ENCODE measurements at places on chromosomes 1 and 21.

DNA sequence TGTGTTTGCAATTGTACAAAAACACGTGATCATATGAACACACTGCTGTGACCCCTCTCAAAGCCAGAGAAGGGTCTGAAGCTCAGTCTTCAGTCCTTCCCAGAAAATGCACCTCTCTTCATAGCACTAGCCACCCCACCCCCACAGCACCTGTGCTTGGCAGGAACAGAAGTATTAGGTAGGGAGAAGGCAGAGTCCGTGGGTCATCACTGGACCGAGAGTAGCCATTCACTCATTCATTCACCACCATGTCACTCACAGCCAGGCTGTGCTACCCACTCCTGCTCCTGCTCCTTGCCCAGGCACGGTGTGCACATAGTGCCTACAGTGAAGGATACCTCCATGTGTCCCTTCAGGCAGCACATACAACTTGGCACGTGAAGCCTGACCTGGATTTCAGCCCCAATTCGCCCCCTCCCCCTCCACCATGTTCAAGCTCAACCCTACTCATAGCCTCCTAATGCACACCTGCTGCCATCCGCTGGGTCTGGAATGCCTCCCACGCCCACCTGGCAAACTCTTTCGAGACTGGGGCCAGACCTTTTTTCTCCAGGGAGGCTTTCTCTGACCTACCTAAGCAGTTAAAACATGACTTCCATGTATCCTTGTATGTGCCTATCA, 81.9 kb upstream of the GALNT2 start:
- DNase-seq, result no peak

- no peak for DNase-seq
These were observed 30.9 kb upstream of the UBE2U start for GRCh38 chr1:64172458-64172983.

DNA sequence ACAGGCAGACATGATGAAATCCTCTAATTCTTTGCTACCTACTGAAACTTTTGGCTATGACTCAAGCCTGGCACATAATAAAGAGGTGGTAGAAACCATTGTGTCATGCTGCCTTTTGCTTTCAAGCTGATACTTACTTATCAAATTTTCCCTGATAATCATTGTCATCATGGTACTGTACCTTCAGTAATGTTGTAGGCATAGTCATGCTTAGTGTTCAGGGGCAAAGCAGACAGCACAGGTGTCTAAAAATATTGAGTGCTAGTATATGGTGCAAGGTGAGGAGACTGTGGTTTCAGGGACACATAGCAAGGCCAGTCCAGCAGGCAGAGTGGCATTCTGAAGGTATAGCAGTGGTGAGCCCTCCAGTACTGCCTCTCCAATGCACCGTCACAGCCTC, 226.9 kb upstream of the DEPDC1 start:
- DNase-seq, result no peak

- no peak for DNase-seq
These were observed 335.8 kb downstream of the CAMTA1 start for GRCh38 chr1:7120863-7121621.

DNA sequence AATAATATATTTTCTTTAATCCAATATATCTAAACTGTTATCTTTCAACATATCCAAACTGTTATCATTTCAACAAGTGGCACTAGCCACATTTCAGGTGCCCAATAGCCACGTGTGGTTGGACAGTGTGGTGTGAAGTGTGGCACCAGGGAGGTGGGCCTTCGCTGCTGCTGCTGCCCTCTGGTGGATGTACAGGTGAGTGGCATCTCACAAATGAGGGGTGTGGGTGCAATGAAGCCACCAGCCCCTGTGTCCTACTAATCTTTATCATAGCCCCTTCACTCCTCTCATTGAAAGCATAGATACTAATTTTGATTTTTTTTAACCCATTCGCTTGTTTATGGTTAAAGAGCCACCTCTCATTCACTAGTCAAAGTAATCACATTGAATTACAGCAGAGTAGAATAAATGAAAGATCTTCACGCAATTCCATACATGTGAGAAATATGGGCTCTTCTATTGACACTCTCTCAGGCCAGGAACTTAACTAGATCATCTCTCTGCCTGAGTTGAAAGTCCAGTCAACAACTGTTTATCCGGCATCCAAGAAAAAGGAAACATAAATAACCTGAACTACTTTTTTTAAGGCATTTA, 499.2 kb downstream of the OMA1 start:
- DNase-seq, result no peak

DNA sequence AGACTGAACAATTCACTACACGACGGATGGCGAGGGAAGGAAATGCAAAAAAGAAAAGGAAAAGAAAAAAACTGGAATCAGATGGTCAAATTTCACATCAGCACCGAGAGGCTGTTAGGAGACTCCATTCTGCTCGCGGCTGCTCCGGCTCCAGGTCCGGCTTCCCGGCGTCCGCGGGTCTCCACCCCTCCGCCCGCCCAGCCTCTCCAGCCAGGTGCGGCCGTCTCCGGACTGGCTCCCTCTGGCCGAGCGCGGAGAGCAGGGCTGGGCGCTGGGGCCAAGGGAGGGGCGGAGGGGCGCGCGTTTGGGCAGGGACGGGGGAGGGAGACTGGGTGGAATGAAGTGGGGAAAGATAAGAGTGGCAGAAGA, 332 bp downstream of the KCNJ6 start:
- DNase-seq, result no peak

GRCh38 chr1:58818075-58818474, 34.2 kb upstream of the JUN start:
- no peak for DNase-seq

GRCh38 chr1:177922209-177922608, 47.6 kb downstream of the SEC16B start:
- DNase-seq, result no peak

DNA sequence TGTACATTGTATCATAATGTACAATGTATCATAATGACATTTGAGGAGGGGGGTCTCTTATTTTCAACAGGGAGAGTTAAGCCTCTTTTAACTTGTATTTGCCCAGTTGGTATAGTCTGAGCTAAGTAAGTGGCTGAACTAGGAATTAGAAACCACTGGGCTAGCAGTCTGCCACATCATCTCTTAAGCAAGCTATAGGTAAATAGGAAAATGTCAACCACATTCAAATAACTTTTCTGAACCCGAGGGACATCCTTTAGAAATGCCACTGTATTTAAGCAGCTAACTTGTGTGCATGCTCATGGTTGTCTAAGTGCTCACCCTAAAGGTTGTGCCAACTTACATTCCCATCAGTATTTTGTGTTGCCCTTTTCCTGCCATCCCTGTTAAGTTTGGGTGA, 35.5 kb upstream of the ASB17 start:
- no peak for DNase-seq

DNA sequence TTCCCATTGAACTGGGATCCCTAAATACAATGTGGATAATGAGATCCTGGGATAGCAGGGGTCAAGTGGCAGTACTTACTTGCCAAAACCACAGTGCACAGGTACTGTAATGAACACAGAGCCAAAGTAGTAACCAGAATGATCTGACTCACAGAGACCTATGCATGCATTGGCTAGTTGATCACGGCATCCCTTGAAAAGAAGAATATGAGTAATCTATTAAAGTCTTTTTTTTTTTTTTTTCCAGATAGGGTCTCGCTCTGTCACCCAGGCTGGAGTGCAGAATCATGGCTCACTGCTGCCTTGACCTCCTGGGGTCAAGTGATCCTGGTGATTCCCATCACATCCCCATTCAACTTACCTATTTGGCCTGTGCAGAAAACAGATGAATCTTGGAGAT, 29.4 kb upstream of the EIF4G3 start:
- DNase-seq, result no peak

DNA sequence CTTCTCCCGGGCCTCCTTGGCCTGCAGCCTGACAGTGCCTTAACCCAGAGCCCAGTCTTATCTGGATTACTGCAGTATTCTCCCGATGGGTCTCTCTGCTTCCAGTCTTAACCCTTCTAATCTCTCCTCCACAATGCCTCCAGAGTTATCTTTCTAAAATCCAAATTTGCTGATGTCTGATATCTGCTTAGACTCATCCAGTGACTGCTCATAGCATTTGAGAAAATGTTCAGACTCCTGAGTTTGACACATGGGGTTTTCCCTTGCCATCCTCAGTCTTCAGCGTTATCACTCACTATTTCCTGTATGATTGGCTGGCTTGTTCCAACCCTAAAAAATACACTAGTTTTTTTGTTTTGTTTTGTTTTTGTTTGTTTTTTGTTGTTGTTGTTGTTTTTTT, 102.0 kb downstream of the FMN2 start:
- no peak for DNase-seq

DNA sequence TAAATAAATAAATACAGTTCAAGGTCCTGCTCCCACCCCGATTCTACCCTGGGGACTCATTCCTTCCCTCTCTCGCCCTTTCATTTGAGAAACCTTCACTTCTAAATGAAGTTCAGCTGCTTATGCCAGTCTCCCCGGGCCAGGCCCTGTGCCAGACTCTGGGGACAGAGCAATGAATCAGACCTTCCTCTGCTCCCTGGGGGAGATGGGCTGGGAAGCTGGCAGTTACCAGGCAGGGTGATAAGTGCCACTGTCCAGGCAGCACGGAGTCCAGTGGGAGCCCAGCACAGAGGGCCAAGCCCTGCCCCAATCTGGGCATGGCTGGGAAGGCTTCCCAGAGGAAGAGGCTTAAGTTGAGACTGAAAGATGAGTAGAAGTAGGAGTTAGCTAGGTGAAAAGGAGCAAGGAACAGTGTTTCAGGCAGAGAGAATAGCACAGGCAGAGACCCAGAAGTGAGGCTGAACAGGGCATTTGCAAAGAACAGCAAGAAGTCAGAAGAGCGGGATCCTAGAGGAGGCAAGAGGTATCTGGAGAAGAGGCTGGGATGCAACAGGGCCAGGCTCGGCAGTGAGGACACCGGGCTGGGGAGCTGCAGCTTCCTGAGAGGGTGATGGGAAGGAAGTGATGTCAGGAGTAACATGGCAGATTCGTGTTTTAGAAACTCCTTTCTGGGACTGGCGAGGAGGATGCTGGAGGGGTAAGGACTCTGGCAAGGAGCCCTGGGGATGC, 13.5 kb downstream of the KCNQ4 start:
- DNase-seq, result no peak

GRCh38 chr1:92481971-92482664, 4.6 kb downstream of the GFI1 start:
- no peak for DNase-seq

DNA sequence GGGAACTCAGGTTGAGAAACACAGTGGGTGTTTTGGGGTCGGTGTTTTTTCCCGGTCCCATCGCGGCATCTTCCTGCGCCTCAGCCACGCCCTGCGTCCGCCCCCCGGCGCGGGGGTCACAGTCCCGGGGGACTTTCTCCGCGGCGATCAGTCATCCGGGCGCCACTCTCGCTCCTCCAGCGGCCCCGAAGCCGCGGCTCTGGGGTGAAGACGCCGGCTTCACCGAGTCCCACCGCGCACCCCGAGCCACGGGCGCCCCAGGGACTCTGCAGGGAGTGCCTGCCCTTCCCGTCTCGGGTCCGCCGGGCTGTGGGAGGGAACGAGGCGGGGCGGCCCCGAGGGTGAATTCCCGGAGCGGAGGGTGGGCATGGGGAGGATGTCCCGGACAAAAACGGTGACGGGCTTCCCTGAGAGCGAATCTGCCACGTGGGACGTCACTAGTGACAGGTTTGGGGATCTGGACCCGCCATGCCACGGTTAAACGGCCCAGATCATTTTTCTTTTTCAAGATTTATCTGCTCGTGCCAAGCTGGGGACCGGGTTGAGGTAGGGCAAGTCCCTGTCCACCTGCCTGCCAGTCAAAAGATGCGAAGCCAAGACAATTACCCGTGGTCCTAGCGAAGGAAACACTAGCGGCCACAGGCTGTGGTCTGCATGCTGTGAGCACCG, 717 bp upstream of the BATF3 start:
- peak; percentile 10 for DNase-seq

GRCh38 chr1:20194757-20195461, 8.6 kb upstream of the PLA2G2C start:
- DNase-seq, result peak; percentile 36

DNA sequence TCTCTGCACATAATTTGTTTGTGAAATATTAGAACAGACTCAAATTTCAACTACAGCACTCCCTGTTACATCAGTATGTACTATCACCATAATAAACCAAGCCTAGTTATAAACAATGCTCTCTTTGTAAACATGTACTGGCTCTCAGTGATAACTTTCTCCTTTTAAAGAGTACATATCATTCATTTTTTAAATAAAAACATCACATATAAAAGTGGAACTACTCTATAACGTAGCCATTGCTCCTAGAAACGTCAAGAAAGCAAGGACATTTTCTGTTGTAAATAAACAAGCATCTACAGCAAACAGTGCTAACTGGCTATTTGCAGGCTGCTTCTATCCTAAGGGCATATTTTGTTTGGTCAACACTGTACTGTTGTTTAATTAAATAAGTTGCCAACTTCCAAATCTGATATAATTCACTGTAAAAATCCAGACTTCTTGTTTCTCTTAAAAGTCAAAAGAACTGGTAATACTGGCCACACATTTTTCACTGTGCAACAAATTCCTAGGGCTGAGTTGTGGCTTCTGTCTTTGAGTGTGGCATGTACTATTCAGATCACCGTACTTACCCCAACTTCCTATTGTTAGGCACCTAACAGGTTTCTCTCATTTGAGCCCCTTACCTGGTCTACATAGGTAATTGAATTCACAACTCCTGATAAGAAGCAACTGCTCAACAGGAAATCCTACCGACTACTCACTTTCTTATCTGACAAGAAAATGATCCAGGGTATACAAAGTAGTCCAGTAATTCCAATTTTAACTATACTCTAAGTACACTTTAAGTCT, 111.9 kb downstream of the DENND1B start:
- no peak for DNase-seq

DNA sequence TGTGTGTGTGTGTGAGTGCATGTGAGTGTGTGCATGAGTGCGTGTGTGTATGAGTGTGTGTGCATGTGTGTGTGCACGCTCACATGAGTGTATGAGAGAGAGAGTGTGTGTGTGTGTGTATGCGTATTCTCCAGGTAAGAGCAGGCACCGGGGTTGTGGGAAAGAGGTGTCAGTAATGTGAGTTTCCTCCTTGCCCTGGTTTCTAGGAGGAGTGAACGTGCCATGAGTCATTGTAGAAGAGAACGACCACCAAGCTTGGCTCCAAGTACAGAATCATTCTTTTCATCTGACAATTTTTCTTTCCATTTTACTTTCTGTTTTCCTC, 79.1 kb downstream of the POFUT2 start:
- no peak for DNase-seq

DNA sequence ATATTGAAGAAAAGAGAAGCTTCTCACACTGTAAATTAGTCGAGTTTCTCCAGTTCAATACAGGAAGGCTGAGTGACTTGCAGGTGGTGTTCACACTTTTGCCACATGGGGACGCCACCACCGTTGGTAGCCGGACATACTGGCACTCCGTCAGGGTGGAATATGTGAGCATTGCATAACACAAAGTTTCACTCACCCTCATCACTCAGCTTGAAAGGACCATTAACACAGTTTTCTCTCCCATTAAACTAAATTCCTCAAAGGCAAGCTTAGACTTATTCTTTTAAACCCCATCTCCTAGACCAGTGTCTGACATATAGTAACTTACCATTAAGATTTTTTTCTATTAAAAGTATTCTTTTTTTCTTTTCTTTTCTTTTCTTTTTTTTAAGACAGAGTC, 105.3 kb upstream of the SERBP1 start:
- DNase-seq, result peak; percentile 2

- no peak for DNase-seq
These were observed 47.6 kb downstream of the RHOU start for GRCh38 chr1:228782662-228783417.

Data from stimulated activated CD8-positive, alpha-beta memory T cell treated with anti-CD3 and anti-CD28 coated beads, Interleukin-7, amount 100 ng/mL, for 1 hour (primary cell).